K562 (cell line): ENCODE measurements at places on chromosomes 12 and 14.
A peak's percentile ranks its signal among the peaks of the same experiment; 100 is the strongest.

- DNase-seq, result no peak
Measured at GRCh38 chr14:91170504-91171121, 56.7 kb downstream of the DGLUCY start.

DNA sequence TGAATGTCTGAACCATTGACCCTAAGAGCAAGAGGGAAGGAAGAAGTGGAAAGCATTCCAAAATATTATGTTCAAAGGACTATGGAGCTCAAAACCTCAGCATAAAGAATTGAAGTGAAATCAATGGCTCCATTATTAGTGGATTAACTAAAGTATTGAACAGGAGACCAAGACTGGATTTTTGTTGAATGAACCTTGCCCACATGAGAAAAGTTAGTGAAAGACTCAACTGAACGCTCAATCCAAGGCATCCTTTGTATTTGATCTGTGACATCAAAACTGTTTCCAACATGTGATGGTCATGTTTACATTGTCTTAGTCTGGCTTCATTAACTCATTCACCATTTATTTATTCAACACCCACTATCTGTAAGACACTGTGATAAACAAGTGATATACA is 161.0 kb downstream of the CNTN1 start:
- no peak for DNase-seq

- no peak for DNase-seq
Measured at GRCh38 chr14:101590062-101590461, 28.8 kb downstream of the DIO3 start.

GRCh38 chr12:6532051-6532926 is 2.0 kb upstream of the GAPDH start:
- peak; percentile 65 for DNase-seq

GRCh38 chr12:12722435-12723148 is 5.4 kb downstream of the CDKN1B start:
- no peak for DNase-seq

DNA sequence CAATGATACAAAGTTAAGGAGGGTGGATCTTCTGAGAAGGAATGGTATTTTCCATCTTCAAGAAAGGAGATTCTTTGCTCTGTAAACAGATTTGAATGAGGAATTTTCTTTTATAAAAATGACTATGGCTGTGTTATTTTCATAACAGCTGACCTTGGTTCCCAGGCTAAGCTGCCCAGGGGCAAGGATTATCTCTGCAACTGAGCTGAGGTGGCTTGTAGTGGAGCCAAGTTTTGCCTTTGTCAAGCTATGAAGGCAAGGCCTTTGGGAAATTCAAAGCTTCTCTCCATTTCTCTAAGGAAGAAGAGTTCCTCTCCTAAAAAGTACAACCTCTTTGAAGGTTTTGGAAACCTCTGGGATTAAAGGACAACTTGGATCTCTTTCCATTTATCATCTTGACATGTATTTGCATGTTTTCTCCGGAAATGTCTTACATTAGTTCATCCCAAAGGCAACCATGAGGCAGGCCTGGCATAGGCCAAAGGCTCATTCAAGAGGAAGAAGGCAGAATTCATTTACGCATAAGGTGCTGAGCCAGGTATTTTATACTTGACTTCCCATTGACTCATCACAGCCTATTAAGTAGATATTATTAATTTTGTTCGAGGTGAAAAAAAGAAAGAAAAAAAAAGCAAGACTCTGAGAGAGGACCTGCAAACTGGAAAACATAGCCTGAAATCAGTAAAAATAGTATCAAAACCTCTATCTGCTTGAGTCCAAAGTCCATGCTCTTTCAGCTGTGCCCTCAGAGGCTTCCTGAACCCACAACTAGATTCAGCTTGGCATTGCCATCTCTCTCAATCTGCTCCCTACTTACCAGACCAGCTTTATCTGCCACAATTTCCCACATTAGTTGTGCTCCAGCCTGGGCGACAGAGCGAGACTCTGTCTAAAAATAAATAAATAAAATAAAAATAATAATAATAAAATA is 24.0 kb upstream of the CKAP4 start:
- no peak for DNase-seq

GRCh38 chr14:22526218-22526617 is 62.8 kb downstream of the DAD1 start:
- DNase-seq, result no peak

GRCh38 chr12:118900993-118901392 is 80.3 kb upstream of the SRRM4 start:
- no peak for DNase-seq

- no peak for DNase-seq
Measured at GRCh38 chr12:4108803-4109345, 164.7 kb upstream of the CCND2 start.

DNA sequence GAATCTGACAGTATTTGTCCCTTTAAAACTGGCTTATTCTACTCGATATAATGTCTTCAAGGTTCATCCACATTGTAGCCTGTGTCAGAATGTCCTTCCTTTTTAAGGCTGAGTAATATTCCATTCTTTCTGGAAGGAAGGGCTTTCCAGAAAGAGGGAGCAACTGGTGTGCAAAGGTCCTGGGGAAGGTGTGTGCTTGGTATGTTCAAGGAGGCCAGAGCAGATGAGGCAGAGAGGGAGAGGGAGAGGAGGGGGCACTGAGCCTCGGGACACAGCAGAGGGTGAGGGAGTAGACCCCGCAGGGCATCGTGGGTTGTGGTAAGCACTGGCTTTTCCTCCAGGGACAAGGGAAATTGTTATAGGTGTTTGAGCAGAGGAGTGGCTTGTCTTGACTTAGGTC is 90.9 kb upstream of the NCOR2 start:
- DNase-seq, result no peak

- no peak for DNase-seq
Measured at GRCh38 chr14:61476105-61476753, 154.8 kb downstream of the PRKCH start.

- DNase-seq, result no peak
Measured at GRCh38 chr12:7892186-7892980, 19.7 kb upstream of the SLC2A14 start.

DNA sequence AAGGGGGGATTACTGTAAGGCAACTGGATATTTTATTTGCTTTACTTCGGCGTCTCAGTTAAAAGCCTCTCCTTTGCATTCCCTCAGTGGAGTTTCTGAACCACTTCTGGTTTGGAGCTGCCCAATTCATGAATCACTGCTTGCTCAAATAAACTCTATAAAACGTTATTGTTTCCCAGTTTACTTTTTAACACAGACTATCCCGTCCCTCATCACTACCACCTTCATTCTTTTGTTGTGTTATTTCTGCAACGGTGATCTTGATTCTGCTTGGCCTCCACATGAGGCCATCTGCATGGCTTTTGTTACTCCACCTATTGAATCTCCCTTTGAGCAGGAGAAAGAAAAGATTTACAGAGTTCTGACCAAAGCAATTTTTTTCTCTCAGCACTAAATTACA is 104.0 kb upstream of the PLEKHA5 start:
- no peak for DNase-seq

- DNase-seq, result no peak
Measured at GRCh38 chr12:4653257-4653656, 4.3 kb downstream of the NDUFA9 start.

GRCh38 chr14:61706096-61706690 is 10.9 kb downstream of the HIF1A start:
- no peak for DNase-seq

DNA sequence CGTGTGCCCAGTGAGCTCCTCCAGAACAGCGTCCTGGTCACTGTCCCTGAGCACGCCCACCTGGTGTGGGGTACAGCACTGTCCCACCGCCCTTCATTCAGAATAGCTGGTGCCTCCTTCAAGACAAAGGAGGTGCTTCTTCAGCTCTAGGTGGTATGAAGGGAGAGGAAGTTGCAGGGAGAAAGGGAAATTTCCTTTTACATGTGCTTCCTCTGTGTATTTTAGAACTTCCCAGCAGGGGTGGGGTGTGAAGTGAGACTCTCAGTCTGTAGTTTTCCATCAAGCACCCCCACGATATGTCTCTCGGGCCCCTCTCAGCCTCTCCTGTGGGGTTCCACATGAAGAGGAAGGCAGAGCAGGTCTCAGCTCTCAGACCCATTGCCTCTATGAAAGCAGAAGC is 1.2 kb upstream of the SLC6A12 start:
- DNase-seq, result no peak

GRCh38 chr12:132279184-132279889 is 50.1 kb downstream of the GALNT9 start:
- DNase-seq, result peak; percentile 59

- DNase-seq, result peak; percentile 58
Measured at GRCh38 chr14:55430024-55430690, 10.3 kb downstream of the TBPL2 start.

GRCh38 chr12:111188436-111188835 is 180.5 kb downstream of the PHETA1 start:
- DNase-seq, result no peak

GRCh38 chr14:92665661-92666110 is 82.7 kb downstream of the LGMN start:
- DNase-seq, result no peak

DNA sequence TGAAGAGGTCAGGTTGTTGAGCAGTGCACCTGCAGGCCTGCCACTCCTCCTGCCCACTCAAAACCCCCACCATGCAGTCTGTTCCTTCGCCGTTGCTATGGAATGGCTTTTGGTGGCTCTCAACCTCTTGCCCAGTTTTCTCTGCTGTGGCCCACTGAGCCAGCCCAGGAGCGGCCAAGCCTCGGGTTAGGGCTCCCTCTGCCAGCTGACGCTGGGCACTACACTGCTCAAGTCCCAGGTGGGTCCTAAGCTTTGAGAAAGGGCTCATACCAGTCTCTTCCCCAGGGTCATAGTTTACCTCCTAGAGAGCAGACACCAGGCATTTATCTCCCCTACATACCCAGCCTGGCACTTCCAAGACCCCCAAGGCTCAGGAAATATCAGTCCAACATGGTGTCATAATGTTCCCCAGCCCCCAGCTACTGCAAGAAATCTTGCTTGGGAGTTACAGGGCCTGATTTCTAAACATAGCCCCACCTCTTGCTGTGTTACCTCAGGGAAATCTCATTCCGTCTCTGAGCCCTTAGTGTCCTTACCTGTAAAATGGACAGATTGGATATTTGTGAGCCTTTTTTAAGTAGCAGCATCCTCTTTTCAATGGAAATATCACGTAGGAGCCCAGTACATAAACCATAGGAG is 59.4 kb downstream of the TSPAN11 start:
- peak; percentile 30 for DNase-seq

DNA sequence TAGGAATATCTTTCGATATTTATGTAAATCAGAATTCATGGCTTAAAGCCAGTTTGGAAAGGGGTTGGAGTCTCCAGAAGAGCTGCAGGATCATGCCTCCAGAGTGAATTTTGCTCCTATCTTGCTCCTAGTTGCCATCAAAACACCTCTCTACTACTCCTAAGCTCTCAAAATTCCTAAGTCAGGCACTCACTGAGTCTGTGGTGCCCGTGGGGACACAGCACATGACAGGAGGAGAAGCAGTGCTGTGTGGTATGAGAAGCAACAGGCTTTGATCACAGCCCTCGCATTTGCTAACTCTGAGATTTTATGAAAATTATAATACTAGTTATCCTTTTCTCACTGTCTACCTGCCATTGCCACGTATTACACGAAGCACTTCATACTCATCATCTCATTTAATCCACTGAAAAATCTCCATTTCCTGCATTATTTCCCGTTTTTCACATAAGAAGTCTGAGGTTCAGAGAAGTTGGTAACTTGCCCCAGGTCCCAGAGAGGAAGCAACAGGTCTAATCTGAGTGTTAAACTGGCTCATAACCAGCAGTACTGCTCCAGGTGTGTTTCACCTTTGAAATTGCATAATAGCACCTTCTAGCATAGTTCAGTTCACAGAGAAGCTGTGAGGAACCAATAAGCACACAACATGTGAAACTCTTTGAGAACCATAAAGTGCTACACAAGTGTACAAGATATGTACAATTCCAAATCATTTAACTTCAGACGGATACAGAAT is 33.1 kb upstream of the SLC35F4 start:
- no peak for DNase-seq

- DNase-seq, result no peak
Measured at GRCh38 chr14:105368426-105368825, 29.9 kb upstream of the TEX22 start.

DNA sequence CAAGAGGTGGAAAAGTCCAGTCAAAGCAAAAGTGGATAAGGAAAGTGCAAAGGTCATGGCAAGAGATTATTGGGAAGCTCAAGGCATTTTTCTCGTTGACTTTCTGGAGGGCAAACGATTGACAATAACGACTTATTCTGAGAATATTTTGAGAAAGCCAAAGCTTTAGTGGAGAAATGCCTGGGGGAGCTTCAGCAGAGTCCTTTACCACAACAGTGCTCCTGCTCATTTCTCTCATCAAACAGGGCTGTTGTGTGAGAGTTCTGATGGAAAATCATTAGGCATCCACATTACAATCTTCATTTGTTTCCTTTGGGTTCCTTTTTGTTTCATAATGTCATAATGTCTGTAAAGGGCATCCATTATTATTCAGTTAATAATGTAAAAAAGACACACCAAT is 26.9 kb downstream of the PRB3 start:
- DNase-seq, result no peak

DNA sequence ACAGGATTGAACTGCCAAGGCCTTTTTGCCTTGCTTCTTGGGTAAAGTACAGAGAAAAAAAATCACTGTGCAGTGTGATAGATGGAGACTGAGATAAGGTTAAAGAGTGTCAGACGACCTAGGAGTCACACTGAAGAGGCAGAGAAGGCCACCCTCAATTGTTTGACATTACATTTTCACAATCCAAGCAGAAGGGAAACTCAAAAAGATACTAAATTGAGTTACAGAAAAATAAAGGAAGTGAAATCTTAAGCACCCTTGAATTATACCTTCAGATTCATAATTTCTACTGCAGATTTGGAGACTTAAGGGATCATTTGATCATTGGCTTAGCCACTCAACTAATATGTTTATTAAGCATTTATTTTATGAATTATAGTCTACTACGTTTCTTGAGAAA is 97.1 kb downstream of the MYF5 start:
- DNase-seq, result no peak

- DNase-seq, result no peak
Measured at GRCh38 chr12:124651516-124652273, 84.3 kb upstream of the NCOR2 start.

DNA sequence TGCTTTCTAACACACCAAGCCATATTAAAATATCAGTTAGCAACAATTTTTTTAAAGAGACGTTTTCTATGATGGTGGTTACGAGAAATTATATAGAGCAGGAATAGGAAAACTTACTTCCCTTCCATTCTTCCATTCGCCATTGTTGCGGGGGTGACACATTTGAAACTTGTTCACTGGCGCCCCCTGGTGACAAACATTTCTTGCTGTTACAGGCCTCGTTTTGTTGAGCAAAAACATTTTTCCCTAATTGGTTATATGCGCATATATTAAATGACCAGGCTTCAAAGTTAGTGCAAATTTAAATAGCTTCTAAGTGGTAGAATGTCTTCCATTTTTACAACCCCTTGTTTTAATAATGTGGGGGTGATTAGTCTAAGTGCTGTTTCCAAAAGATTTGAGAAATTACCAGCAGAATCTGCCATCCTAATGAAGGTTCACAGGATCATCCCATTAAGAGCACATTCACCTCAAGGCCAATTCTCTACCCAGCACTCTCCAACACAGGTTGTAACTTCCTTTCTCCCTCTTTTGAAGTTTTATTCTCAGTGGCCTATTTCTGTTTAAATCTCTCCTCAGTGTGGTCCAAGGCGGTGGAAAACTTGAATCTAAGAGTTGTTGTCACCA is 1124.7 kb downstream of the FLRT2 start:
- DNase-seq, result peak; percentile 9

GRCh38 chr12:100153131-100153530 is 10.5 kb upstream of the BLTP3B start:
- no peak for DNase-seq

GRCh38 chr14:74239848-74240793 is 872 bp downstream of the VSX2 start:
- no peak for DNase-seq
